ENCODE measurements at places on chromosomes 3 and 15.

GRCh38 chr3:138213398-138214085, 26.4 kb downstream of the ARMC8 start:
- no peak for DNase-seq

- no peak for DNase-seq
Measured at GRCh38 chr3:42705058-42705767, 2.6 kb upstream of the HHATL start.

DNA sequence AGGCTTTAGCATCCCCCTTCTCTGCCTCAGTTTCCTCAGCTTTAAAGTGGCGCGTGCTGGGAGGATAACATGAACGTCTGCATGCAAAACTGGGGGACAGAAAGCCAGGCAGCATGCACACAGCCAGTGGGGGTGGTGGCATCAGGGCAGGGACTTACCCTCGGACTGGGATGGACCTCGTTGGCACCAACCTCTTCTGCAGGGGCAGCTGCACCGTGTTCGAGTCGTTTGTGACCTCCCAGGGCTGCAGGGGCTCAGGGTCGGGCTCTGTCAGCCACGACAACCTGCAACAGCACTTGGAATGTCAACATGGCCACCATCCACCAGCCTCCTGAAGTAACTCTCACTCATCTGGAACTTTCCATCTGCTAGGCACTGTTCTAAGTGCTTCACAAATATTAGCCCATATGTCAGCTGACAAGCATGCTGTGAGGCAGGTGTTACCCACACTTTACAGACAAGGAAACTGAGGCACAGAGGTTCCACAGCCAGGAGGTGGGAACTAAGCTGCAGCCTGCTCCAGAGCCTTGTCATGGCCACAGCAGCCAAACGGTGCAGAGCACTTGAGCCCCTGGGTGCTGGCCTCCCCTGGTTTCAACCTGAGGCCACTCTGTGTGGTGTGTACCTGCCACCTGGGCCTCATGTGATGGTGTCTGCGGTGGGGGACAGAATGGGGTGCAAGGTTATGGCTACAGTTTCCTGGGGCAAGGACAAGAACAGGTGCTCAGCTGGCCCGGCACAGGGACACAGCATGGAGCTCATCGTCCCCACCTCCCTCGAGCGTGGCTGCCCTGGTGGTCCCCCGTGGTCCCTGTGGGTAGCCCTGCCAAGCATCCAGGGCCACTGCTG, 6.7 kb downstream of the C3orf22 start:
- no peak for DNase-seq

DNA sequence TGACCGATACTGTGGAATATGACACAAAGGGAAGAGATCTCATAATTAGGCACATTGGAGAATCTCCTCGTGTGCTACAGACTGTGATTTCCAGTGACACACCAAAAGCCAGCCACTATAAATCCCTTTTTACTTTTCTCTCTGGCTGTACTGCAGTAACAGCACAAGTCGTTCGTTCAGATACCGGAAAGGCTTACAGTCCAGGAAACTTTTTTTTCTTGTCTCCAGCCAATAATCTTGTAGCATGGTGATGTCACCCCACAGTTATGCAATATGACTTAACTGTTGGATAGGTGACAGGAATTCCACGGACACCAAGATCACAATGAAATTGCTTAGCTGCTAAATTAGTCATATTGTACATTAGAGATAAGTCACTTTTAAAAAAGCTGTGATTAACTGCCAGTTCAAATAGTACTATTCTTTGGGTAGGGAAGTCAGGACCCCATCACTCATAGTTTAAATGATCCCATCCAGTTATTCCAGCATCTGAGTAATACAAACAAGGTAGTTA, 36.3 kb upstream of the TSC22D2 start:
- no peak for DNase-seq

GRCh38 chr3:33993631-33994030, 195.2 kb downstream of the PDCD6IP start:
- no peak for DNase-seq

DNA sequence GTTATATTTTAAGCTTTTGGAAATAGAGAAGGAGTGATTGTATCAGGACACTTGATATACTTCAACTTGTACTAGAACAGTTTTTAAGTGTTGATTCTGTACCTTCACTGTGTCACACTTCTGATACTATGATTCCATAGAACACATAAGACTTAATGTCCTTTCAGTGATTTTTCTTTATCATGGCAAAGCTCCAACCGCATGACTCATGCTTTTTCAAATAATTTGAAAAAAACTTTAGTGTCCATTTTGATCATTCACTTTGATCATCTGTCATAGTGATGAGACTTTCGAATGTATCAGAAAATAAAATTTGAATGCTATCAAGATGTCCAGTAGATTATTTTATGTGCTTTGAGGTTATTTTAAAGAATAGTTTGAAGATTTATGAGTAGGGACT, 32.0 kb downstream of the AP4E1 start:
- DNase-seq = no peak

DNA sequence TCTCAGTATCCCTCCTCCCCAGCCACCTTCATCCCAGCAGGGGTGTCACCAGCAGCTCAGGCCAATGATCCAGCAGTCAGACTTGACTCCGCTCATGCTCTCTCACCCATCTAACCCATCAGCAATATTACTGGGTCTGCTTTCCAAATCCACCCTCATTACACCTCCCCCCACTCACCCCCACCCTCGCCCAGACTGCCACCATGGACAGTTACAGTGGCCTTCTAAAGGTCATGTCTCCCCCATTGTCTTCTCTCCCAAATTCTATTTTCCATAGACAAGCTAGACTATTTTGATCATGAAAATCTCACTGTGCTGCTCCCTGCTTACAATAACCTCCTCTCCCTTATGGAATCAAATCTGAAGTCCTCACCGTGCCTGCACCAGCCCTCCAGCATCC, 156.0 kb downstream of the TJP1 start:
- no peak for DNase-seq

All from DMS79 (cell line).